ENCODE measurements at places on chromosomes 2 and 18. TPM values are rescaled to one million over a fixed set of nuclear protein-coding genes. Genes with fewer than 3 reads are reported as not detected.
A peak's percentile ranks its signal among the peaks of the same experiment; 100 is the strongest.

GRCh38 chr2:191304939-191305875 is 60.0 kb downstream of the MYO1B start:
- DNase-seq: peak; percentile 97

The CTLA4 gene
- total RNA-seq: not detected

DNA sequence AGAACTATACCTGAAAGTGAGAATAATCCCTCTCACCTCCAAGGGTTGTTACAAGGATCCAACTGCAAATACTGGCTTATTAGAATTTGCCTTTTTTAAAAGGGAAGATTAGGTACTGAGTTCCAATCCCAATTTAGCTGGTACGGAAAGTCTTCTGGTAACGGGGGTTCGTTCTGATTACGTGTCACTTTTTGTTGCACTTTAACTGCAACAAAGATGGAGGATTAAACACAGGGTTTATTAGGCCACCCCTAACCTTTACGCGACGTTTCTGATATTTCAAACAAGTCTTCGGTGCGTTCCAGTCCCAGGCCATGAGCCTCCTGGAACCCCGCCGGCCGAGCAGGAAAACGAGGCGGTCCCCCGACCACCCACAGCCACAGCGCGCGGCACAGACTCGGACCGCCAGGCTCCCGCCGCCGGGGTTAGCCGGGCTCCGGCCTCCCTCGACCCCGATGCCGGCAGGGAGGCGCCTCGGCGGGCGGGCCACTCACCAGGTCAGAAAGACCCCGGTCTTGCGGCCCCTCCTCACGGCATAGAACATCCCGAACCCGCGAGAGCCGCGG is 411 bp downstream of the RNASEH1 start:
- no peak for DNase-seq

- DNase-seq: peak; percentile 69
These were observed 280.0 kb upstream of the RAB12 start for GRCh38 chr18:8329186-8329771.

GRCh38 chr2:28683100-28683706 is 68.4 kb upstream of the PPP1CB start:
- DNase-seq: peak; percentile 85

The CD207 gene
- not detected for total RNA-seq

GRCh38 chr18:60060578-60060977 is 160.8 kb downstream of the PMAIP1 start:
- peak; percentile 40 for DNase-seq

GRCh38 chr2:53632714-53633113 is 134.9 kb upstream of the CHAC2 start:
- peak; percentile 3 for DNase-seq

- no peak for DNase-seq
These were observed 783.6 kb downstream of the DCDC2C start for GRCh38 chr2:4486971-4487370.

DNA sequence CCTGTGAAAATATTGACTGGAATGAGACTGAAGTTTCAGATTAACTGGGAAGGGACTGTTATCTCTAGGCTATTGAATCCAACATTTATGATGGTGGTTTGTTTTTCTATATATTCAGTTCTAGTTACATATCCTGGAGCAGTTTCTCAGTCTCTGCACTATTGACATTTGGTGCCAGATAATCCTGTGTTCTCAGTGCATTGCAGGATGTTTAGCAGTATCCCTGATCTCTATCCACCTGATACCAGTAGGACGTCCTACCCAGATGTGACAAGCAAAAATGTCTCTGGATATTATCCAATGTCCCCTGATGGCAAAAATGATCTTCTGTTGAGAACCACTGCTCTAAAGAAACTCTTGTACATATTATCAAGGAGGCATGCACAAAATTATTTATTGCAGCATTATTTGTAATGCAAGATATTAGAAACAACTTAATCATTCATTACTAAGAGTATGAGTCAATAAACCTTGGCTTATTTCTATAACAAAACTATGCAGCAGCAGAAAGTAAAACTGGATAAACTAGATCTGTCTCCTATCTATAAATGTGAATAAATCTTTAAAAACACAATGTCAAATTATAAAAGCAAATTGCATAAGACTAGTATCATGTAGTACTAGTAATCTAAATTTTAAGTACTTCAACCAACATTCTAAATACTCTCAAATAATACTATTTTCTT is 369.3 kb upstream of the RND3 start:
- no peak for DNase-seq

The CDK15 gene
- total RNA-seq: 1.3 TPM

DNA sequence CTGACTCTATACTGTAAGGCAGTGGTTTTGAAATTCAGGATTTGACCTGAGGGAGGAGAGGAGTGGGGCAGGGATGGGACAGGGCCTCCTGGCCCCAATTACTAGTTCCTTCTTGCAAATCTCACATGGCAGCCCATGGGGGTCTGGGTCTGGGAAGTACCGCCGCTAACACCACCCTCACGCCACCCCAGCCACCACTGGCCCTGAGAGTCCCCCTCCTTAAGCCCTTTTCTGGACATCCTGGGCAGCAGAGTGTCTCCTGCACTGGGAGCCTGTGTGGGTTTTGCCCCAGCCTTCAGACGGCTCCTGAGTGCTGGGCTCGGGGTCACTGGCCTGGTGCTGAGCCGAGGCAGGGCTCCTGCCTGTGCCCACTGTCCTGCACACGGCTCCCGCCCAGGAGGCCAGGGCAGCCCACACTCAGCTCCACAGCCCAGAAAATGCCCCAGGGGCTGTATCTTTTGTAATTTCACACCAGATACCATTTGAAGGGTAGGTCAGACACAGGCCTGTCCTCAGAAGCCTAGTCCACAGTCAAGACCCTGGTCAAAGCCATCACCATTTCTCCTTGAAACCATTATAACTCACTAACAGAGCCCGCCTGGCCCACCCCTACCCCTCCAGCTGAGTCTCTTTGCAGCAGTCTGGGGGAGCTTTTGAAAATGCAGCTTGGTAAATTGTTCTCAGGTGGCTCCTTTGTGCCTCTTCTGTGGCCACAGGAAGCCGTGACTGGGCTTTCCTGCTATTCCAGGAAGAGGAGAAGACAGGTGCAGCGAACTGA is 55.1 kb downstream of the CYP27C1 start:
- no peak for DNase-seq

The IL36RN gene
- total RNA-seq: not detected

The METTL21A gene
- 9.4 TPM for total RNA-seq

The TCF7L1 gene
- 0.83 TPM for total RNA-seq

GRCh38 chr2:168245074-168245825 is 2.1 kb downstream of the STK39 start:
- DNase-seq: peak; percentile 30

DNA sequence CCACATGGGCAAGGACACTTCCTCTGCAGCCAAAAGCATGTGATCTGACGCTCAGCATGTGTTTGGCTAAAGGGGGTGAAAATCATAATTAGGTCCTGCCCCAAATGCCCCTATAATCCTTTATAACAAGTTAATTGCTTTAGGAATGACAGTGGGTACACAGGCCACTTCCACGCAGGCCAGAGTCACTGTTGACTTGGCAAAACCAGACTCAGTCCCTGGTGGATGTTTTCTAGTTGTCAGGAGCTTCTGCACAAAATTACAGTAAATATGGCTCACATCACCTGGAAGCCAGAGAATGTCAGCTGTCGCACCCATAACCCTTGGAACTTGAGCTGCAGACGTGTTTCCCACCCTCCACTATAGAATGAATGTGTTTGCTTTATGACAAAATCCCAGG is 13.3 kb upstream of the PXDN start:
- DNase-seq: no peak

- DNase-seq: no peak
These were observed 535.1 kb downstream of the RNF144A start for GRCh38 chr2:7452110-7452876.
